ENCODE measurements at places on chromosomes 2 and 18.
A peak's percentile ranks its signal among the peaks of the same experiment; 100 is the strongest.

GRCh38 chr2:157473581-157473980 is 29.7 kb upstream of the CYTIP start:
- peak; percentile 44 for DNase-seq

- DNase-seq, result no peak
These were observed 12.9 kb upstream of the MGAT4A start for GRCh38 chr2:98743835-98744234.

GRCh38 chr2:124713969-124714368 is 688.9 kb downstream of the CNTNAP5 start:
- DNase-seq, result no peak

GRCh38 chr2:201806442-201807170 is at the start of gene CDK15:
Gene CDK15 (plus strand): TSS chr2:201806537. CDS start chr2:201806665, 128 bp downstream.
- DNase-seq, result no peak

DNA sequence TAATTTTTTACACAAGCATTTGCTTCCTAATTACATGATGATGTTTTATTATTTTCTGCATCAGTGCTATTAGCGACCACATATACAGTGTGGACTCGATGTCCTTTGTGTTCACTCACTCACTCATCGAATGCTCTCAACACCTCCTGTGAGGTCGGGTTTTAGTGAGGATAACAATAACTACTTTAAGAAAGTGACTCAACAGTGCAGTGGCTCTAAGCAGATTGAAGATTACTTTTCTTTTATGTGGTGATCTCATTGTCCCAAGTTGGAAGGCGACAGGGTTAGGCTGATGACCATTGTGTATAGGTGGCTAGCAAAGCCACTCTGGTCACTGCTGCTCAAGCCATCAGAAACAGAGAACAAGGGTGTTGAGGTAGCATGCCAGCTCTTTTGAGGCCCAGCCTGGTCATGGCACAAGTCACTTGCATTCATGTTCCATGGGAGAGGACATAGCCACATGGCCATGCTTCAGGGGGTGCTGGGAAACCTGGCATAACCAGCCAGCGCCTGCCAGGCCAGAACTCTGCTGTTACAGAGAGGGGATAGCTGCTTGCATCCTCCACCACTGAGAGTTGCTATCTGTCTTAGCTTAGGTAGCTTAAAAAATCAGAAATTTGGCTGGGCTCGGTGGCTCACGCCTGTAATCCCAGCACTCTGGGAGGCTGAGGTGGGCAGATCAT is 60.4 kb downstream of the PDCL3 start:
- no peak for DNase-seq

DNA sequence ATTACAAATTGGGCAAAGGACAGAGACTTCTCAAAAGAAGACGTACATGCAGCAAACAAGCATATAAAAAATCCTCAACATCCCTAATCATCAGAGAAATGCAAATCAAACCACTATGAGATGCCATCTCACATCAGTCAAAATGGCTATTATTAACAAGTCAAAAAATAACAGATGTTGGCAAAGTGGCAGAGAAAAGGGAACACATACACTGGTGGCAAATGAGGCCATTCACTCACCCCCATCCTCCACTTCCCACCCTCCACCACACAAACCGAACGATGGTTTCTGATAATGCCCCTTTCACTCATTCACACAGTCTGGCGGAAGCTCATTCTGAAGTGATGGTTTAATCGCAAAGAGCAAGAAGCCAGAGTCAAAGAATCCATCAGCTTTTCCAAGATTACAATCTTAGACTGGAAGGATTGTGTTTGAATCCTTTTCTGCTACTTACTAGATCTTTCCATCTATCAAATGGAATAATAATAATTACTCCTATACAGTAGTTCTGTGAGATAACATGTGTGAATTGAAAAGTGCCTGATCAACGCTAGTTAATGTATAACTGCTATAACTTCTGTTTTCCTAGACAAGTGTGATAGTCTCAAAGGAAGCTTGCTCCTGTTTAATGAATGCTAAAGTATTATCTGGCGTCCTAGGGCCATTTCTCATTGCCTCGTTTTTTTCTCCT is 16.9 kb upstream of the CD28 start:
- no peak for DNase-seq

GRCh38 chr2:215793747-215794595 is 219.4 kb downstream of the MREG start:
- DNase-seq, result peak; percentile 41
